Fibroblast of skin of left quadriceps (primary cell): ENCODE measurements at places on chromosomes 5 and 9.

GRCh38 chr9:126147186-126147935, 179.3 kb upstream of the MVB12B start:
- no peak for DNase-seq

DNA sequence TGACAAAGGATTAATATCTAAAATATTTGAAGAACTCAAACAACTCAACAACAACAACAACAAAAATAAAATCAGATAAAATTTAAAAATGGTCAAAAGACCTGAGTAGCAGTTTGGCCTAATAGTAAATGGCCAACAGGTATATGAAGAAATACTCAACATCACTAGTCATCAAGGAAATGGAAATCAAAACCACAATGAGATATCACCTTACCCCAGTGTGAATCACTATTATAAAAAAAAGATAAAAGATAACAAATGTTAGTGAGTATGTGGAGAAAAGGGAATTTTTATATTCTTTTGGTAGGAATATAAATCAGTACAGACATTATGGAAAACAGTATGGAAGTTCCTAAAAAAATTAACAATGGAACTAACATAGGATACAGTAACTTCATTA, 247.9 kb upstream of the TRPC7 start:
- no peak for DNase-seq

- DNase-seq = no peak
Observed at GRCh38 chr5:41420492-41421067, 89.8 kb downstream of the PLCXD3 start.

GRCh38 chr5:143447983-143448382, 44.5 kb upstream of the NR3C1 start:
- DNase-seq = no peak

GRCh38 chr5:10668697-10669096, 92.3 kb downstream of the DAP start:
- no peak for DNase-seq

GRCh38 chr9:88949961-88950340, 41.3 kb upstream of the S1PR3 start:
- no peak for DNase-seq

- no peak for DNase-seq
Observed at GRCh38 chr9:116345817-116346216, 192.2 kb downstream of the PAPPA start.

DNA sequence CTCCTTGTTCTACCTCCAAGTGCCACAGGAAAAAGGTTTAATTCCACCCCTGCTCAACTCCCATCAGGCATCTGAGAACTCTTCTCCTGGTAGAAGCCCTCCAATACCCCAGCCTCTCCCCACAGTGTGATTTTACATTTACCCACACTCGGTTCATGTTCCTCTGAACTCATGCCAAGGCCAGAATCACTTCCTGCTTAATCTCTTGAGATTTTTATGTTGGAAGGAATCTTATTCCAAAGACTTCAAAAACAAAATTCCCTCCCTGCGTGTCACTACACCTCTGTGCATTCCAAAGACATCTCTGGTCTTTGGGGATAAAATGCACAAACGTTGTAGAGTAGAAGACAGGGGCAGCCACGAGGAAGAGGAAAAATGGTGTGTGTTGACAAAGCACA, 186.8 kb downstream of the ACTL7B start:
- DNase-seq = no peak

GRCh38 chr9:14445946-14446345, 132.0 kb upstream of the NFIB start:
- DNase-seq = no peak

DNA sequence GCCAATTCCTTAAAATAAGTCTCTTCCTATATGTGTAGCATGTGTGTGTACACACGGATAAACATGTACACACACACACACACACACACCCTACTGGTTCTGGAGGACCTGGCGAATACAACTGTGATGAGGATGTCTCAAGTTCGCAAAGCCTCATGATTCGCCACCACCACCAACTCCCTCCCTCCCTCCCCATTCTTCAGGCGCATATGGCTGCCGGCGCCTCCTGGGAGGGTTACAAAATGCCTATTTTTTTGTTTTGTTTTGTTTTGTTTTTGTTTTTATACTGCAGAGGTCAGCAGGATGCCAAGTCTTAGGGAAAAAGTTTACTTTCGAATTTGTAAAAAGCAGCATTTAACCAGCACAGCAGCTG, 88.0 kb downstream of the DAP start:
- DNase-seq = no peak

- DNase-seq = no peak
Observed at GRCh38 chr5:156147944-156148285, 179.0 kb upstream of the SGCD start.

DNA sequence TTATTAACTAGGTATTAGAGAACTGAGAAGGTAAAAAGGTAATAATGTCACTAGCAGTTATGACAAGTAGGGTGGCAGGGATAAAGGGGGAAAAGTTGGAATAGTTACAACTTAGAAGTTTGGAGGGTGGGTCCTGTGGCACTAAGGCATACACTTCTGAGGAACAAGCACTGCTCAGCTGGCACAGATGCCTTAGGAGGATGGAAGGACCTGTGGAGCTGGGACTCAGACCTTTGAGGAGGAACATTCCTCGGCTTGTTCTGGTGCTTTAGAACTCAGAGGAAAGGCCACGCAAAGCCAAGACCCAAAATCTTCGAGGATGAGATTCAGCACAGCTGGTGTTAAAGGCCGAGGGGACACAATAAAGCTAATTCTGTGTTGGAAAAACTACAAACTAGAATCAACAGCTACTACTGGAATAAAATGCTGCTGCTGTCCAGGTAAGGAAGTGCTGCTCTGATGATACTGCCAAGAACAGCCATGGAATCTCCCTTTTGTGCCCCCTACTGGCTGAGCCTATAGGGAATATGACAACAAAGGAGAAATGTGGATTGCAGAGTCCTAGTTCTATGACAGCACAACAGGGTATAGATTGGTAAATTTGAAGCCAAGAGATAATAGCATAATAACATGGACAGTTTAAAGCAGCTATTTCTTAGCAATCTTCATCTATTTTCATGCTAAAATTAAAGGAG, 126.7 kb downstream of the SLC25A46 start:
- no peak for DNase-seq

DNA sequence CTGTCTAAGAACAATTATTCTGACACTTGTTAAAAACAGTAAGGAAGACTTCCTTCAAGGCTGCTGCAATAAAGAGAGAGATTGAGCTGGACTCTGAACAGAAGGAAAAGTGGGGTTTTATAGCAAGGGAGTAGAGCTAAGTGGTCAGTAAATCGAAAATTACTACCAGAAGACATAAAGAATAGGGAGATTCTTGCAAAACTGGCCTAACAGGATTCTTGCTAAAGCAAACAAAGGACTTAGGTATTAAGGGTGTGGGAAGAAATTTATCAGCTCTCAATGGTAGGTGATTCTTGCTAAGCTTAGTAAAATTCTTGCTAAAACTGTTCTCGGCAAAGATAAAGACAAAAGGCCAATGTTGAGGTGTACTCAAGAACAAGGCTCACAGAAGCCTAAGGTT, 300.5 kb downstream of the SLCO4C1 start:
- DNase-seq = no peak

DNA sequence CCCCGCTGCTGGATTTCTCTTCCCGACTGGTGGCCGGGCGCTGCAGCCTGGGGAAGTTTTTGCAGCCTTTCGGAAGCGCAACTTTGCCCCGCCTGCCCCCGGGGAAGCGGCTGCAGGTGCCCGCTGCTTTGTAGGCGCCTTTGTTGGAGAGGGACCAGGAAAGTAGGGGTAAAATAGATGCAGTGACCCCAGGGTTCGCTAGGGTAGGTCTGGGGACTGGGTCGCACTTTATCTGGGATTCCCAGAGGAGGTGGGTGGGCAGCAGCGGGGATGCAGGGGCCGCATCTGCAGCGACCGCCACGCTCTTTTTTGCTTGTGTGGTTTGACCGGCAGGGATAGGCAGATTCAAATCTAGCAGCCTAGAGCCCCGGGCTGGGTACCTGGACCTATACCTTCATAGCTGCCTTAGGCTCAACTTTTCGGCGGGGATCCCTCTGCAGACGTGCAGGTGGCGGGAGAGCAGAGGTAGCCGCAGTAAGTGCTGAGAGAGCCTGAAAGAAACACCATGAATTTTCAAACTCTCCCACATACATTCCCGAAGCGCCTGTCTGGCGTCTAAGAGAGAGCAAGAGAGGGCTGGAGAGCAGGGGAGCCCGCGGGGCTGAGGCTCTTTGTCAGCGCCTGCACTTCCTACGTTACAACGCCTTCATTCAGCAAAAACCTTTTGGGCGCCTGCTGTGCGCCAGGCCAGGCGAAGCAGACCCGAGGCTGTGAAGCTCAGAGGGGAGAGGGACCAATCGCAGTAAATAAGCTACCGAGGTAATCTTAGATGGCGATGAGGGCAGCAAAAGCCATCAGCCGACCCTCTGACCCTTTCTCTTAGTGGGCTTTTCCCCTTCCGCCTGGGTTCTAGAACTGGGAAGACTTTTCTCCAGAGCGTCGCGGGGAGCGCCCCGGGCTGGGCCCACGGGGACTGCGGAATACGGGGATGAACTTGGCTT, 642 bp downstream of the SV2C start:
- no peak for DNase-seq

GRCh38 chr5:61479850-61480614, 148.0 kb downstream of the ZSWIM6 start:
- no peak for DNase-seq

- DNase-seq = no peak
Observed at GRCh38 chr5:136699651-136700050, 334.3 kb upstream of the TRPC7 start.

- DNase-seq = no peak
Observed at GRCh38 chr9:109996936-109997580, 210.9 kb downstream of the C9orf152 start.

GRCh38 chr5:157463621-157464518, 3.9 kb downstream of the NIPAL4 start:
- DNase-seq = peak; percentile 49

DNA sequence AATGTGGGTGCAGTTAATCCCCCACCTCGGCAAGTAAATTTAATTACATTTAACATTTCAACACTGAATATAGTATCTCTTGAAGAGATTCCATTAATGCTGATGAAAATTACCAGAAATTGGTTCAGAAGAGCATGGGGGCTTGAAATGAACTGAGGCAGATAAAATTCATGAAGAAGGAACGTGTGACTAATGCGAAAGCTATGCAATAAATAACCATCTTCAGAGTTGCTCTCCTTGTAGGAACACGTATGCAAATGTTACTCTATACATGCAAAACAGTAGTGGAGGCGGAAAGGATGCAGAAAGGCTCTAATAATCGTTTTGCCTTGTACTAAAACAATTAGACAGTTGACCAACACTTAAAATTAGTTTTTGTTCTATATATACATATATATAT, 320.2 kb downstream of the CTNND2 start:
- DNase-seq = peak; percentile 11

- no peak for DNase-seq
Observed at GRCh38 chr5:14463629-14464028, 118.0 kb upstream of the OTULINL start.

GRCh38 chr5:131229623-131230022, 34.2 kb upstream of the CDC42SE2 start:
- DNase-seq = no peak
